ENCODE measurements at places on chromosomes 1 and 21. TPM values are rescaled to one million over a fixed set of nuclear protein-coding genes. Genes with fewer than 3 reads are reported as not detected.

The JAM2 gene
- total RNA-seq = 0.99 TPM

The CGN gene
- total RNA-seq = 0.59 TPM

The SYCP1 gene
- not detected for total RNA-seq

GRCh38 chr21:34705011-34705410 is 36.2 kb downstream of the CLIC6 start:
- DNase-seq = no peak
- H3K4me3 ChIP-seq = no peak overlapping the region
- H3K36me3 ChIP-seq = no peaks in the 10 kb centered on the region
- H3K27me3 ChIP-seq = peaks cover 19% of the 10 kb centered on the region

GRCh38 chr1:72763481-72763880 is 481.1 kb upstream of the NEGR1 start:
- H3K27ac ChIP-seq = no peak overlapping the region
- DNase-seq = no peak
- no peaks in the 10 kb centered on the region for H3K27me3 ChIP-seq
- no peak overlapping the region for H3K4me3 ChIP-seq

DNA sequence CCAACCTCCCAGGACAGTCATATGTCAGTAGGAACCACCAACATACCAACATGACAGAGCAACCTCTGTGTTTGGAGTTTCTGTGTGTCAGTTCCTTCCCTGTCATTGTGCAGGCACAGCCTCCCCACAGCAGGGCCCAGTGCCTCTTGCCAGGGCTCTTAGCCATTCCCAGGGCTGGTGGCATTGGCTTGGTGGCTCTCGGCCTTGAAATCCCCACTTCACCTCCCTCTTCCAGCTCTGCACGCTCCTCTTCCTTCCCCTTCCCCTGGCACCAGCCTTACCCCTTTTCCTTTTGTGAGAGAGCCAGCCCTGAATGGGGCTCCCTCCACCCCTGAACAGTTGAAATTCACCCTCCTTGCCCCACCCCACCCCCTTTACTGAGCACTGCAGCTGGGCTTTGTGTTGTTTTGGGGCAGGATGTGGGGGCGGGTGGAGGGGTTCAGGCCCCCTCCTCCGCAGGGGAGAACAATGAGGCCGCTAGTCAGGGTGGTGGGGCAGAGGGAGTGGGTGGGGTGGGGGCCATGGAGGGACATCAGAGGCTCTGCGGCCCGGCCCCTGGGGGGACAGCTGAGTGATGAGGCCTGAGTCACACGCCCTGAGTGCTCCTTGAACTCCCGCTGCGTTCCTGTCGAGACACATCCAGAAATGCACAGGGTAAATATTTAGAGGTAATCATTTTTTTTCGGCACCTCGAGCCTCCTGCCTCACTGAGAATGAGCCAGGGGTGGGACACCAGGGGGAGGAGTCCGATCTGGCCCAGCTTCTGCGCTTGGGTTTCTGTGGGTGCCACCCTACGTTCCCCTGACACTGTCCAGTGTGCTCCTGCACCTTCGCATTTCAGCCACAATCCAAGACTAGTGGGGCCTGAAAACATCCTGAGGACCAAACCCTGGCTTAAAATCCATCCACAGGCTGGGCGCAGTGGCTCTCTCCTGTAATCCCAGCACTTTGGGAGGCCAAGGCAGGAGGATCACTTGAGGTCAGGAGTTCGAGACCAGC is 28.6 kb downstream of the LGR6 start:
- peaks cover 7% of the 10 kb centered on the region for H3K4me1 ChIP-seq
- no peak for DNase-seq
- H3K27ac ChIP-seq = no peak overlapping the region
- H3K36me3 ChIP-seq = no peaks in the 10 kb centered on the region

GRCh38 chr1:11458811-11459275 is 20.1 kb upstream of the DISP3 start:
- no peak for DNase-seq
- no peak overlapping the region for H3K4me3 ChIP-seq
- no peak overlapping the region for H3K27ac ChIP-seq
- no peaks in the 10 kb centered on the region for H3K36me3 ChIP-seq
- H3K4me1 ChIP-seq = peaks cover 15% of the 10 kb centered on the region

DNA sequence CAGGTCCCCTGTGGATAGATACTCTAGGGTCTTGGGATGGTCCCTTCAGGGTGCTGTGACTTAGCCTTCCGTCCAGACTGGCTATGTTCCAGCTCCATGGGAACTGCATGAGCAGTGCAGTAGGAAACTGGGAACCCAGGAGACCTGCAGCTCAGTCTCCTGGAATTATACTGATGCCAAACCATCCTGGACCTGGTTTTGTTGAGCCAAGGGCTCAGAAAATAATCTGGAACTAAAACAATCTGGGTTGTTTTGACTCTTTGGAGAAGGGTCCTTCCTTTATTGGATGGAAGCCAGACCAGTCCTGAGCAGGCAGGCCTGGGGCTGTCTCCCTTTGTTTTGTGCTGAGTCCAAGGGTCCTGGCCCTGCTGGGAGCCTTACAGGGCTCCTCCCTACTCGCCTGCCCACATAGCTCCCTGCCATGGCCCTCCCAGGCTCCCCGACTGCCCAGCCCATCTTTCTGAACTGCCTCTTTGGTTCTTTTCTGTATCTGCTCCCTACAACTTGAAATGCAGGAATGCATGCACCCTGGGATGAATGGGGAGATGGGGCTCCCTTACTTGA is 1.2 kb downstream of the IPO13 start:
- H3K36me3 ChIP-seq = no peaks in the 10 kb centered on the region
- DNase-seq = no peak
- H3K4me3 ChIP-seq = peak overlapping the region; percentile 95
- peaks cover 40% of the 10 kb centered on the region for H3K4me1 ChIP-seq
- no peak overlapping the region for H3K27ac ChIP-seq

- DNase-seq = no peak
- H3K27me3 ChIP-seq = peaks cover 62% of the 10 kb centered on the region
- H3K4me1 ChIP-seq = no peaks in the 10 kb centered on the region
- no peak overlapping the region for H3K27ac ChIP-seq
- H3K36me3 ChIP-seq = no peaks in the 10 kb centered on the region
These were observed 156.8 kb downstream of the FOXD2 start for GRCh38 chr1:47594627-47595026.

- no peak overlapping the region for H3K27ac ChIP-seq
- H3K4me3 ChIP-seq = no peak overlapping the region
- no peaks in the 10 kb centered on the region for H3K36me3 ChIP-seq
- DNase-seq = no peak
- H3K27me3 ChIP-seq = no peaks in the 10 kb centered on the region
- no peaks in the 10 kb centered on the region for H3K4me1 ChIP-seq
These were observed 32.9 kb downstream of the PBX1 start for GRCh38 chr1:164591858-164592257.

- no peaks in the 10 kb centered on the region for H3K36me3 ChIP-seq
- H3K27me3 ChIP-seq = no peaks in the 10 kb centered on the region
- H3K4me3 ChIP-seq = no peak overlapping the region
- no peak for DNase-seq
- H3K4me1 ChIP-seq = peaks cover 11% of the 10 kb centered on the region
- H3K27ac ChIP-seq = no peak overlapping the region
These were observed 93.4 kb downstream of the BCAR3 start for GRCh38 chr1:93588206-93588605.

All from T-cell (primary cell).